Hippocampal formation (tissue), 2 donors: ENCODE measurements at places on chromosomes 6 and 20.

- no peak for DNase-seq
Observed at GRCh38 chr20:21496452-21496851, 17.4 kb downstream of the NKX2-2 start.

- no peak for DNase-seq
Observed at GRCh38 chr6:89048985-89049384, 31.6 kb upstream of the PNRC1 start.

GRCh38 chr6:7176208-7176607, 68.4 kb downstream of the RREB1 start:
- DNase-seq = no peak

- DNase-seq = no peak
Observed at GRCh38 chr6:157258878-157259277, 64.4 kb downstream of the TMEM242 start.

DNA sequence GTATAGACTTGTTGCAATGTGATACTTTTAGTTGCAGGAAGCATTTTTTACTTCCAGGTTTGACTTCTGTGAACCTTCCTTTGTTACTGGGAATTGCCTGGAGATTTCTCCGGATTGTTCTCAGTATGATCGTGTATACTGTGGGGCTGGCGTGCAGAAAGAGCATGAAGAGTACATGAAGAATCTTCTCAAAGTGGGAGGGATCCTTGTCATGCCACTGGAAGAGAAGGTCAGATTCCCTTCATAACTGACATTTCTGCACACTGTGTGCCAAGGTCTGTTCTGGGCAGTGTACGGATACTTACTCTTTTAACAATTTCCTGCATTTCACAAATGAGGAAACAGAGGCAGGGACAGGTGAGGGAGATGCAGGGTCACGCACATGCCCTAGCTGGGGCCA, 9.7 kb downstream of the PCMTD2 start:
- DNase-seq = no peak

- DNase-seq = no peak
Observed at GRCh38 chr6:169592558-169592957, 109.3 kb downstream of the WDR27 start.

GRCh38 chr20:41304002-41304401, 13.5 kb downstream of the ZHX3 start:
- DNase-seq = no peak

DNA sequence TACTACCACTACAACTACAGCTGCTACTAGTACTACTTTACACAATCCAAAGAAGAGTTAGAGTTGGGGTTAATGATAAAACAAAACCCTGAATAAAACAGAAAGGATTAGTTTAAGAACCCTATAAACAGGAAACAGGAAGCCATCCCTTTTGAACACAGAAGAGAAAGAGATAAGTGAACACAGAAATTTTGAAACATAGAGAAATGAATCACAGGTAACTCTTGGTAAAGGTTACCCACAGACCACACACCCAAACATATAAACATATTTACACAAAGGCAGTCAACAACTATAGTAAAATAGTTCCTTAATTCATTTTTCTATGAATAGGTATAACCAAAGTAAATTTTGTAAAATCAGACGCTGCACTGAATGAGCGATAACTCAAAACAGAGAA, 98.1 kb downstream of the RNGTT start:
- no peak for DNase-seq

GRCh38 chr6:116459927-116460326, 1.2 kb upstream of the CALHM6 start:
- DNase-seq = no peak

GRCh38 chr20:9510911-9511310, 3.5 kb upstream of the LAMP5 start:
- no peak for DNase-seq

- no peak for DNase-seq
Observed at GRCh38 chr6:28808383-28808782, 115.4 kb downstream of the TRIM27 start.

- no peak for DNase-seq
Observed at GRCh38 chr6:161021543-161021942, 30.0 kb downstream of the MAP3K4 start.

DNA sequence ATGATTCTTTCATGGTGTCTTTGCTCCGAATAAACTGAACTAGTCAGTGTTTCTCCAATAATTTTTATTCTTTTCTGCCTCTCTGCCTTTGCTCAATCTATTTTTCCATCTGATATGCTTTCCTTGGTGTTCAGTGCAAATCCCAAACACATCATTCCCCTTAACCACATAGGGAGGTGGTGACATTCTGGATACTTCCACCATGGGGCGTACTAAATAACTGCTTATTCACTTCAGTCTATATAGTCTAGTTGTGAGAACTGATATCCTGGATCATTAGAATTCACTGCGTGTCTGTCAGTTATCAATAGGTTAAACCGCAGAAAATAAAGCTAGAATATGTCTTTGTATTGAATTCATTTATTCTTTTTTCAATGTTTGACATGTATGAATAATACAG, 83.1 kb downstream of the KCNQ5 start:
- DNase-seq = no peak
